Hindlimb muscle (tissue), 1 donor: ENCODE measurements at places on chromosomes 4 and X. TPM values are rescaled to one million over a fixed set of nuclear protein-coding genes. Genes with fewer than 3 reads are reported as not detected.

Gene GPC4
- polyA plus RNA-seq = 98.8 TPM

Gene PDZD4
- polyA plus RNA-seq = 2.4 TPM

Gene MSL3
- polyA plus RNA-seq = 21.5 TPM

Gene HTRA3
- polyA plus RNA-seq = 46.2 TPM

Gene PGAM4
- polyA plus RNA-seq = not detected

Gene CBLL2
- polyA plus RNA-seq = not detected

Gene OTUD5
- 41.6 TPM for polyA plus RNA-seq

Gene EGF
- polyA plus RNA-seq = 16.4 TPM

Gene RASSF6
- polyA plus RNA-seq = 0.12 TPM

Gene FGB
- polyA plus RNA-seq = not detected

Gene ARMCX2
- 131 TPM for polyA plus RNA-seq

Gene MAOB
- polyA plus RNA-seq = 0.35 TPM

Gene CLCN3
- polyA plus RNA-seq = 25.7 TPM

Gene SPIN2A
- polyA plus RNA-seq = 3.4 TPM

Gene MAGEA4
- polyA plus RNA-seq = not detected

Gene NLGN3
- 2.5 TPM for polyA plus RNA-seq

Gene CLDN22
- polyA plus RNA-seq = not detected

Gene ATP5ME
- 251 TPM for polyA plus RNA-seq

Gene KLHL13
- 54.8 TPM for polyA plus RNA-seq

Gene UGT2B10
- not detected for polyA plus RNA-seq

Gene P2RY10
- polyA plus RNA-seq = 0.54 TPM

Gene RNF4
- 39.6 TPM for polyA plus RNA-seq

Gene SHOX
- polyA plus RNA-seq = 3.0 TPM

Gene IL3RA
- 19.4 TPM for polyA plus RNA-seq

Gene GPAT3
- 18.5 TPM for polyA plus RNA-seq

Gene RAB39B
- polyA plus RNA-seq = 0.40 TPM

Gene ADH1C
- 7.0 TPM for polyA plus RNA-seq

Gene RHOXF1
- 0.35 TPM for polyA plus RNA-seq

Gene CYSLTR1
- 10.0 TPM for polyA plus RNA-seq

Gene ZNF141
- 16.3 TPM for polyA plus RNA-seq

Gene UTP14A
- 24.1 TPM for polyA plus RNA-seq

Gene SFRP2
- polyA plus RNA-seq = 42.4 TPM

Gene SHROOM2
- 1.2 TPM for polyA plus RNA-seq

Gene GRPEL1
- polyA plus RNA-seq = 25.5 TPM

Gene GAGE2A
- not detected for polyA plus RNA-seq

Gene CFAP299
- polyA plus RNA-seq = 0.32 TPM

Gene NELFA
- polyA plus RNA-seq = 28.3 TPM

Gene C4orf36
- 0.35 TPM for polyA plus RNA-seq

Gene PDE5A
- polyA plus RNA-seq = 14.6 TPM

Gene RAI2
- polyA plus RNA-seq = 9.7 TPM

Gene GPRASP2
- polyA plus RNA-seq = 16.6 TPM

Gene PPP2R2C
- 0.45 TPM for polyA plus RNA-seq

Gene FOXR2
- not detected for polyA plus RNA-seq

Gene CCNB3
- 2.0 TPM for polyA plus RNA-seq

Gene CDS1
- 0.43 TPM for polyA plus RNA-seq

Gene ANAPC4
- 25.3 TPM for polyA plus RNA-seq

Gene FDCSP
- not detected for polyA plus RNA-seq

Gene RNF150
- 42.4 TPM for polyA plus RNA-seq

Gene NLRP2B
- polyA plus RNA-seq = not detected

Gene PCYT1B
- 1.2 TPM for polyA plus RNA-seq

Gene TLL1
- 1.7 TPM for polyA plus RNA-seq

Gene POF1B
- 0.23 TPM for polyA plus RNA-seq

Gene CFAP99
- polyA plus RNA-seq = not detected
